Stimulated activated CD4-positive, alpha-beta T cell treated with anti-CD3 and anti-CD28 coated beads, Interleukin-15, amount 100 ng/mL, for 1 hour (primary cell): ENCODE measurements at places on chromosomes 6 and 20.

GRCh38 chr20:18856873-18857272, 43.3 kb downstream of the SCP2D1 start:
- DNase-seq = no peak

GRCh38 chr6:22334778-22335177, 37.9 kb upstream of the PRL start:
- no peak for DNase-seq

DNA sequence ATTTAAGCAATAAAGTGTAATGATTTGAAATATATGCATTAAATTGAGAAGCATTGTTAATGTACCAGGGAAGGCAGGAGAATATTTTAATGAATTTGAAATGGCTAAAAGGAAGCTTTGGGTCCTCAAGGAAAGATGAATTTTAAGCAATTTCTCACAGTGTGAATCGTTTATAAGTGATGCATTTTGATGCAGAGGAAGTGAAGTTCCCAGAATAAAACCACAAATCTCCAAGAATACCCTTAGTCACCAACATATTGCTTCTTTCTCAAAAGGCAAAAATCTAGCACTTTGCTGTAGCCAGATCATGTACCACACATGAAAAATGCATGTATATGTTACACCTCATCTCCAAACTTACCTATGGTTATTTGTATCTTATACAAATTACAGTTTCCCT, 11.7 kb downstream of the TPD52L1 start:
- no peak for DNase-seq

GRCh38 chr6:169939554-169940164, 188.2 kb downstream of the ERMARD start:
- no peak for DNase-seq

- no peak for DNase-seq
These were observed 259.2 kb downstream of the DLL1 start for GRCh38 chr6:170031684-170032121.

GRCh38 chr6:49072885-49073620, 390.0 kb downstream of the MMUT start:
- DNase-seq = no peak

- no peak for DNase-seq
These were observed 10.1 kb upstream of the CALHM6 start for GRCh38 chr6:116450769-116451740.

DNA sequence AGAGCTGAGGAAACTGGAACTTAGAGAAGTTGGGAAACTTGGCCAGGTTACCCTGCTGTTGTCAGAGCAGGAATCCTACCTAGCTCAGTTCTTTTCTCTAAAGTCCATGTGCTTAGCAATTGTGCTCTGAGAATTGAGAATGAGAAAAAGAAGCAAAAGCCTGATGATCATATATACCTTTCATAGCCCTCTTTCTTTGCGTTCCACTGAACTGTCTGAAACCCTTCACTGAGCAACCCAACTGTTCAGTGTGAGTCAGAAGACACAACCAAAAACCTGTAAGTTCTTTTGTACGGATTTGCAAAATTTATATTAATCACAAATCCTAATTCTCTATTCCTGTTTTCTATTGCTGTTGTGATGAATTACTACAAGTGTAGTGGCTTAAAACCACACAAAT, 80.6 kb downstream of the PHF3 start:
- no peak for DNase-seq

- DNase-seq = no peak
These were observed 44.2 kb upstream of the DEFB112 start for GRCh38 chr6:50093938-50094272.

DNA sequence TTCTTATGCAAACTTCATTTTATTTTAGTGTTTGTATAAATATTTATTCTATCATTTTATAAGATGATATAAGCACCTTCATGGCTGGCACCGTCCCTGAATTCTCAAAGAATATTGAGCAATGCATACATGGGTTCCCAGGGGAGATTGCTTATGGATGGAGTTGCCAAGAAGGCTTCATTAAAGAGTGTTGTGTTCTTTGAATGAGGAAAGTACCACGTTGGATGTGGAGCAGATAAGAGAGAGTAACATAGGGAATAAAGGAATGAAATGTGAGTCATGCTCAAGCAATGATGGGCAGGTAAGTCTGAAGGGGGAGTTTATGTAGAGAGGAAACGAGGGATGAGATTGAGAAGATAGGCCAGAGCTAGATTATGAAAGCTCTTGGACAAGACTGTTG, 10.3 kb downstream of the DSE start:
- DNase-seq = no peak

- DNase-seq = no peak
These were observed 180.0 kb downstream of the TMEM242 start for GRCh38 chr6:157143171-157143889.

DNA sequence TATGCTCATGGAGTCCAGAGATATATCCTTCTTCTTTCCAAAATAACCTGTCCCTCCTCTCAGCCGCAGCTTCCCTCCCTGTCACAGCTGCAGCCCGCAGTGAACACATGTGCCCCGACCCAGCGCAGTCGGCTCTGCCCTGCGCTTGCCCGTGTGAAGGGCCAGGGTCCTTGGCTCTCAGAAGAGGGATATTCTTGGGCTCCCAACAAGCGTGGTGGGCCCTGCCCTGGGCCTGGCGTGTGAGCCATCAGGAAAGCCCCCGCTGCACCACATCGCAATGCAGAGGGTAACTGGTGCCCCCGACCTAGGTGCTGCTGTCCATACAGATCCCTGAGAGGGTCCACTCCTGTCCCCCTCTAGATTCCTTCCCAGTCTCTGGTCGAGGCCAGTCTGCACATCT, 65.2 kb downstream of the SSR1 start:
- no peak for DNase-seq

DNA sequence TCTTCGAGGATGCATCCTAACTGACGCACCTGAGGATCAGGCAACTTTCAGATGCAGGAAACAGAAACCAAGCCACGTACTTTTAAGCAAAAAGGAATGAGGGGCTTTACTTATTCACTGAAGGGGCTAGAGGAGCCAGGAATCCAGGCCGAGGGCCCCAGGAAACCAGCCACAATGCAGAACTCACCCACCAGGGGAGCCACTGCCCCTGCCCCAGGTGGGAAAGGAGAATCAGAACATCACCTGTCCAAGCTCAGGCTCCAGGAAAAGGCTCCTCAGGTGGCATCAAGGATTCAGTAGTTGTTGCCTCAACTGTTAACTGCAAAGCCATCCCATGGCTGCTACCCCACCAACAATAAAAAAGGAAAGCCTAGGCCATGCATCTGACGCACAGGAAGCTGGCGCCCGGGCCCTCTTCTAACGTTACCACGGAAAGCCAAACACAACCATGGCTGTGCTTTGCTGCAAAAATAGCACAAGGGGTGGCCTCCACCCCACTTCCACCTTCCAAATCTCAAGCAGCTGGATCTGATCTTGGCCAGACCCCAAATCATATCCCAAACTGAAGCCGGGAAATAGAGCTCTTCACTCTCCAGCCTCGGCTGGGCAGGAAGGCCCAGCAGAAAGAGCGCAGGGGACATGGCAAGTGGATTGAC, 121.0 kb downstream of the PREX1 start:
- DNase-seq = no peak

DNA sequence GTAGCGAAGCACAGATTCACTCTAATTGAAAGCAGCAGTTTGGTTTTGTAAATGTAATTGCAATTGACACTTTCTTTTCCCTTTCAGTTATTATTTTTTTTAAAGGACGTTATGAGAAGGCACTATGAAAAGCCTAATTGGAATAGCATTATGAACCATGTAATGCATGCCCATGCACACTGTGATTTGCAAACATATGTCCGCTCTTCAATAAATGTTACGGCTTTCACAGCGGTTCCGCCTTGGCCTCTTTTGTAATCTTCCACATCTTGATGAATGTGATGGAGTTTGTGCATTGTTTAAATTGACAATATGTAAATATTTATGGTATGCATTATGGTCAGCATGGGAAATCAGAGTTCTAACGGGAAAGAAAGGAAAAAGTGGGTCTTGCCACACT, 61.3 kb downstream of the SAMD5 start:
- no peak for DNase-seq

DNA sequence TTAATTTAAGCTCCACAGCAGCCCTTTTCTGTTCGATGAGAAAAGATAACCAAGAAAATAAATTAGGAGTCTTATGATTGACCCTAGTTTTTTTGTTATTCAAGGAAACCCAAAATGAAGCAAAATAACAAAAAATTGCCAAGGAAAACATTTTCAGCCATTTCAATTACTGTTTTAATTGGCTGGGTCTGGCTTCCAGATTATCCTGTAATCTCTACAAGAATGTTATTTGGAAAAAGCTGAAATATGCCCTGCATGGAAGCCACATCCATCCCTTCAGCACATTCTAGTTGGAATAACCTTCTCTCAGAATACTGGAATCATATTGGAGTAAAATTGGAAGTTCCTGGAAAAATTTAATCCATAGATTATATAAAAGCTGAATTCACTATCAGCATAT, 191.1 kb upstream of the CCN2 start:
- DNase-seq = no peak

- no peak for DNase-seq
These were observed 35.6 kb downstream of the GSS start for GRCh38 chr20:34920055-34920454.

DNA sequence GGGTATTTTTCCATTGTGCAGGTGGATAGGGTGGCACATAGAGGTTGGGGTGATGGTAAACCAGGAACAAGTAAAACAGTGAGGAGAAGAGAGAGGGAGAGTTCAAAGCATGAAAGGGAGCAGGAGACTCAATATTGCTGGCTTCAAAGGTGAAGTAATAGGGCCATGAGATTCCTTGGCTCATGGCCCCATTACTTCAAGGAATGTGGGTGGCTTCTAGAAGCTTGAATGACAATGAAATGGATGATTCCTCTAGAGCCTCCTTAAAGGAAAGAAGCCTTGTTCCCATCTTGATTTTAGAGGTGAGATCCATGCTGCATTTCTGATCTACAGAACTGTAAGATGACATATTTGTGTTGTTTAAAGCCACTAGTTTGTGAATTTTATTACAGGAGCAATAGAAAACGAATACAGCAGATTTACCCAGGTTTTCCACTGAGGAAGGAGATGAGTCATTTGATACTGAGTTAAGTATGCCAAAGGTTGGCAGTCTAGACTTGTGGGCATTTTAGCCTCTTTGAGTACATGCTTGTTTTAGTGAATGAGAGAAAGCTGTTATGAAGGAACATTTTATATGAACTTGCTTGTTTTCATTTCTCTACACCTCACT, 110.4 kb downstream of the PLCB4 start:
- DNase-seq = no peak

GRCh38 chr6:102223942-102224341, 830.4 kb downstream of the GRIK2 start:
- no peak for DNase-seq

DNA sequence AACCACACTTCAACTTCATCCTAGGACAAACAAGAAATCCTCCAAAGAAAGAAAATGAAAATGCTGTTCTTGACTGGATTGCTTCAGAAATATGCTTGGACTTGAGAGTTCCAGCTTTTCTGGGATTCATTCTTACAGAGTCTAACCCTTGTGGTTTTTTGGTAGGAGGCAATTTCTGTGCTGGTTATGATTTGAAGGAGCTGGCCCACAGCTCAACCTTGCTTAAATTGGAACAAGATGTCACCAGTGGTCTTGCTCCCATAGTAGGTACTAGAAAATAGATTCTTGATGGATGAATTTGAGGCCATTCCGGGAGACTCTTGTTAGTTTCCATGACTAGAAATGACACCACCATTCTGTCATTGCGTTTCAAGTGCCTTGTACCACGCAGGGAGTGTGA, 54.3 kb upstream of the BMP6 start:
- DNase-seq = no peak

DNA sequence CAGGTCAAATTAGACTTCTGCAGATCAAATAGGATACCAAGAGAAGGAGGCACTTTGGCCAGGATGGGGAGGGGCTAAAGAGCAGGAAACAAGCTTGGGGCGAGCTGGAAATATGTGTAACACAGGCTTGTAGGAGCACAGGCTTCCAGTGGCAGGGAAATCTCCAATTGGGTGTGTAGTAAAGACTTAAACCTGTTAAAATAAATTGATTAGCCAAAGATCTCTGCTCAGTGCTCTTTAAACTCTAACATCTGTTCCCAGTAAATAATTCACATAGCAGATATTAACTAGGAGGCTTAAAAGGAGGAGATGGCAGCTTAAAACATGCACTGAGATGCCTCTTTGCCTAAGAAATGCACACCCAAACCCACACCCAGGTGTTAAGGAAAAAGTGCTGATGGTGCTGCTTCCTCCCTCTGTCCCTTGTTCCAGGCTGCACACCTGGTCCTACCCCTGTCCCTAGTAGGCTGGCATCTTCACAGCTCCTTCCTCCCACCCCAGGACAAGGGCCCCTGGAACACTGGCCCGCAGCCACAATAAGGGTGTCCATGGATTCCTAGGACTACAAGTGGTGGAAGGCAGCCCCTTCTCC, 93.5 kb upstream of the MLN start:
- no peak for DNase-seq

DNA sequence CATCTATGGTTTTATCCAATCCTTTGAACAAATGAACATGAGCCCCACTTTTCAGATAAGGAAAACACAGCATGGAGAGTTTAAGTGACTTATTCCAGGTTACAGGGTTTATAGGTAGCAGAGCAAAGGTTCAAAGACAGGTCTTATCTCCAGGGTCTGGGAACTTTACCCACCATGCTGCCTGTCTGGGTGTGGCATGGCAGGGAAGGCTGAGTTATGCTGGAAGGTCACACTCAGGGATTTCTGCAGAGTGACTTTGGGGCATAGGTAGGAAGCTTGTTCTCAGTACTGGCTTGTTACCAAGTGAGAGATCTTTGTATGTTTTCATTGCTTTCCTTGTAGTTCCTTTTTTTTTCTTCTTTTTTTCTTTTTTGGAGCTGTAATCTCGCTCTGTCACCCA, 1.8 kb downstream of the ZNF831 start:
- no peak for DNase-seq

DNA sequence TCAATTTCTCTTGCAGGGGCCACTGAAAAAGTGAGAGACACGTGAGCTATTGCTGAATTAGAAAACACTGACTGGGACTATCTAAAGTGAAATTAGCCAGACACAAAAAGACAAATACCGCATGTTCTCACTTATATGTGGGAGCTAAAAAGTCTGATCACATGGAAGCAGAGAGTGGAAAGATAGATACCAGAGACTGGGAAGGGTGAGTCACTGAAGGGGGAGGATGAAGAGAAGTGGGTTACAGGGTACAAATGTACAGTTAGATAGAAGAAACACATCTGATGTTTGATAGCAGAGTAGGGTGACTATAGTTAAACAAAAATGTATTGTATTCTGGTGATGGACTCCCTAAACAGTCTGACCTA, 13.4 kb downstream of the CST3 start:
- no peak for DNase-seq

- DNase-seq = no peak
These were observed 29.9 kb downstream of the FBXO5 start for GRCh38 chr6:152952866-152953509.

- DNase-seq = no peak
These were observed 297.7 kb upstream of the SASH1 start for GRCh38 chr6:148044921-148045320.

- no peak for DNase-seq
These were observed 519.7 kb upstream of the ID4 start for GRCh38 chr6:19317431-19317986.

GRCh38 chr6:105207524-105208269, 27.9 kb upstream of the POPDC3 start:
- no peak for DNase-seq

- no peak for DNase-seq
These were observed 301.2 kb upstream of the SGK1 start for GRCh38 chr6:134619077-134619476.

- no peak for DNase-seq
These were observed 12.4 kb downstream of the MAFB start for GRCh38 chr20:40676491-40677269.

- no peak for DNase-seq
These were observed 612.3 kb upstream of the BTBD3 start for GRCh38 chr20:11305406-11305805.
